ENCODE measurements at places on chromosomes 7 and 10. TPM values are rescaled to one million over a fixed set of nuclear protein-coding genes. Genes with fewer than 3 reads are reported as not detected.

The VWA2 gene
- total RNA-seq = not detected

The TWIST1 gene
- total RNA-seq = 14.0 TPM

GRCh38 chr7:121544726-121545125 is 148.6 kb upstream of the FAM3C start:
- DNase-seq = no peak

DNA sequence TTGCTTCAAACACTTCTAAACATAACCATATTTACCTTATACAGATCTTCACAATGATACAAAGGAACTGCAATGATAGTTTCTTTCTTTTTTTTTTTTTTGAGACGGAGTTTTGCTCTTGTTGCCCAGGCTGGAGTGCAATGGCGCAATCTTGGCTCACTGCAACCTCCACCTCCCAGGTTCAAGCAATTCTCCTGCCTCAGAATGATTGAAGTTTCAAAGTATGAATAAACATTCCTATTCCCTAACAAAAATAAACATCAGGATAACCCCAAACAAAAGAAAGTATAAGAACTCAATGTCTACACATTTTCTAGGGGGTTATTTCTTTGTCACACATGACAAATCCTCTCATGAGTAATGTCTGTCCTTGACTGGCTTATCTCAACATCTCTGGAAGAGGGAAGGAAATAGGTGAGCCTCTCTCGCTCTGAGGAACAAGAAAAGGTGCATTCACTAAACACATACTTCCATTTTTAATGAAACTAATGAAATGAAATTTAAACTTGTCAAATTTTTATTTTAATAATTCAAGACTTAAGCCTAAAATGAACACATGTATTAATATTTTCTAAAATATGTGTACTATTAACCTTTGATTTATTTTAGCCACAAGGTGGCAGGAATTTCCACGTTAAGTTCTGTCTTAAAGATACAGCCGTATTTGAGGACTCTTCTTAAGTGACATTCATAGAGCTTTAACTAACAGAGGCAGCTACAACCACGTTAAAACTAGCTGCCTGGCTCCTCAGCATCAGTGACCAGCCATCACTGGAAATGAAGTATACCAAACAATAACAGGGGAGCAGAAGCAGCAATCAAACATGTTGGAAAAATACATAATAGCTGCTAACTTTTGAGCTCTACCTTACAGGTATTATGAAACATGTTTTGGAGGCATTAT is 58.3 kb downstream of the MALSU1 start:
- DNase-seq = no peak

GRCh38 chr7:27739301-27739908 is 557 bp upstream of the TAX1BP1 start:
- no peak for DNase-seq

DNA sequence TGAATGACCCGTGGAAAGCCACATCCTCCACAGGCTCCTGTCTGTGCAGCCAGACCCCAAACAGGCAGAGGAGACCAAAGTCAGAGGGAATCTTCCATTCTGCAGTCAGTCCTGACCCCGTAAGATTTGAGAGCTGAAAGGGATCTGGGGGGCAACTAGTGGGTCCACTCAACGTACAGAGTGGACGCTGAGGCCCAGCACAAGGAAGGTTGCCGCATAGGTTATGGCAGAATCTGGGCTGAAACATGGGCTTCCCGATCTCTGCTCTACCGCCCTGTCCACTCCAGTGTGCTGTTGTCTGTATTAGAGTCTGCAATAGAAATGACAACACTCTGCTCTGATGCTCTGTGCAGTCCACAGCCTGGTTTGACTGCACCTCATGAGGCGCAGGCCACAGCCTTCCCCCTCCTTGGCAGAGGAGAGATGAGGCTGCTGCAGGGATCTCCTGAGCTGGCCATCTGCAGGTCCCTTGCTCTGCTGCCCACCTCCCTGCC is 7.9 kb upstream of the ZNF22 start:
- DNase-seq = no peak

- DNase-seq = no peak
These were observed 101.6 kb downstream of the C10orf90 start for GRCh38 chr10:126568809-126569385.

All from adrenal gland (tissue), 19 donors.